ENCODE measurements at places on chromosomes 13 and 19.

GRCh38 chr13:98547455-98547854 is 29.5 kb downstream of the STK24 start:
- DNase-seq: no peak

- no peak for DNase-seq
Observed at GRCh38 chr19:44050740-44051649, 841 bp upstream of the ZNF223 start.

DNA sequence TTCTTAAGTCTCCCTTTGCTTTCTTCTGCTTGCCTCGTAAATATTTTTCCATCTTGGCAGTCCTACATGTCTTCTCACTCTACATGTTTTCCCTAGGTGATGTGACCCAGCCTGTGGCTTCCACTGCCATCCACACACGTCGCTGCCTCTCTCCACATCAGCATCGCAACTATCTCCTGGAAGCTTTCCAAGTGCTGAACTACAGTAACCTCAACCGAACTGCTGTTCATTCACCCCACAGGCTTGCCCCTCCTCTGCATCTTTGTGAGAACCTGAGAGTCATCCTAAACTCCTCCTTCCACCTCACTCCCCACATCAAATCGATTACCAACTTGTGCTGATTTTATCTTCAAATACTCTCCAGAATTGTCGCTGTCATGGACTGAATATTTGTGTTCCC is 41.2 kb upstream of the USPL1 start:
- DNase-seq: peak; percentile 81

- DNase-seq: no peak
Observed at GRCh38 chr13:39783051-39783450, 127.6 kb downstream of the COG6 start.

GRCh38 chr19:21940684-21941083 is 70.1 kb downstream of the ZNF208 start:
- no peak for DNase-seq

DNA sequence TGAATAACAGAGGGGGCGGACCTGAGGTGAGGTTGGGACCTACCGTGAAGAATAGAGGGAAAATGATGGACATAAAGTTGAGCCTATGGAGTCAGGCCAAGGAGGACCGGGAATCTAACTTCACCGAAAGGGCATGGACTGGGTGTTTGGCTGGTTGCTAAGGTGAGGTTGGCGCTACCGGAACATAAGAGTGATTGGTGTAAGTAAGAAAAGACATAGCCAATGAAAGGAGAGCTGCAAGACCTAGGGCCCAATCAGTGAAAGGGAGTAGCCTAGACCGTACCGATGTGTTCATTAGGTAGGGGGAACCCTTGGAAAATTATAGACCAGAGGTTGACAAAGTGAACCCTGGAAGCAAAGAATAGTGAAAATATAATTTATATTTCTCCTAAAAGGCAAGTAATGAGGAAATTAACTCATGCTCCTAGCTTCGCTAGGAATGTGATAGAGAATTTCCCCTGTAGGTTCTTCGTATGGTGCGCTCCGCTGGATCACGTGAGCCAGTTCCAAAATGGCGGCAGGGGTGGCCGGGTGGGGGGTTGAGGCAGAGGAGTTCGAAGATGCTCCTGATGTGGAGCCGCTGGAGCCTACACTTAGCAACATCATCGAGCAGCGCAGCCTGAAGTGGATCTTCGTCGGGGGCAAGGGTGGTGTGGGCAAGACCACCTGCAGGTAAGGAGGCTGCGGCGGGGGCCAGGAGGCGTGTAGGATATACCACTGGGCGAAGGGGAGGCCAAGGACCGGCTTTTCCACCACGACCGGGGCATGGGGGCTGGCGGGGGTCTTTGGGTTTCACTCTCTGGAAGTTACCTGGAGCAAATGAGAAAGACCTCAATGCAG is at the start of gene GET3:
Gene GET3 (plus strand): TSS at position 503 of the 840 bp plus-strand sequence. CDS start 9 bp downstream, at position 512.
- DNase-seq: peak; percentile 91

GRCh38 chr13:27954406-27954851 is 14.7 kb downstream of the CDX2 start:
- DNase-seq: no peak

- no peak for DNase-seq
Observed at GRCh38 chr13:104701591-104701990, 1635.4 kb upstream of the SLC10A2 start.

GRCh38 chr13:26482451-26483197 is 74.9 kb upstream of the WASF3 start:
- DNase-seq: peak; percentile 73

DNA sequence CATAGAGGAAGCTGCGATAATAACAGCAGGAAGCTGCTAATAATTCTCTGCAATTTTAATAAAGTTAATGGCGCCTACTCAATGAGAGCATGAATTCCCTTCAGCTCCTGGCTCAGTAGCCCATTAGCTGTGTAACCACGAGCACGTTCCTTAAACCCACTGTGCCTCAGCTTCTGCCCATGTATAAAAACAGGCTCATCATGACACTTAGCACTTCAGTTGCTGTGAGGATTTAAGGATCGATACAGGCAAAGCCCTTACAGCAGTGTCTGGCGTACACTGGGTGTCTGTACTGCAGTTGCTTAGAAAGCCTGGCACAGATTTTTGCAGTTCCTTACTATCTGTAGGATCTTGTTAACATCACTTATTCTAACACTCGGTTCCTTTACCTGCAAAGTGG is 673.4 kb upstream of the ARGLU1 start:
- no peak for DNase-seq

- peak; percentile 46 for DNase-seq
Observed at GRCh38 chr13:32737111-32737571, 150.9 kb downstream of the PDS5B start.

- no peak for DNase-seq
Observed at GRCh38 chr19:50876456-50876855, 3.2 kb downstream of the KLK2 start.

GRCh38 chr19:1252821-1253513 is 4.6 kb downstream of the MIDN start:
- peak; percentile 91 for DNase-seq

DNA sequence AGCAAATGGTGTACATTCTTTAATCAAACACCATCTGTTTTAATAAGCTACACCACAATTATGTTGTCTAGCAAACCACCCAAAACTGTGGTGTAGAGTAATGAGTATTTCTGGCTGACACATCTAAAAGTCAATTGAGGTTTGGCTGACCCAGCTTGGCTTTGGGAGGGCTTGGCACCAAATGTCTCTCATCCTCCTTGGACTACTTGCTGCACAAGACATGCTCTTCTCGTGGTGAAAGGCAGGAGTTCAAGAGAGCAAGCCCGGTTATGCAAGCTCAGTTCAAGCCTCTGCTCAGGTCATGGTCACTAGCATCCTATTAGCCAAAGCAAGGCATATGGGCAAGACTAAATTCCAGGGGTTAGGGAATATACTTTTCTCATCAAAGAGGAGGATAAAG is 37.1 kb downstream of the LACC1 start:
- DNase-seq: no peak

DNA sequence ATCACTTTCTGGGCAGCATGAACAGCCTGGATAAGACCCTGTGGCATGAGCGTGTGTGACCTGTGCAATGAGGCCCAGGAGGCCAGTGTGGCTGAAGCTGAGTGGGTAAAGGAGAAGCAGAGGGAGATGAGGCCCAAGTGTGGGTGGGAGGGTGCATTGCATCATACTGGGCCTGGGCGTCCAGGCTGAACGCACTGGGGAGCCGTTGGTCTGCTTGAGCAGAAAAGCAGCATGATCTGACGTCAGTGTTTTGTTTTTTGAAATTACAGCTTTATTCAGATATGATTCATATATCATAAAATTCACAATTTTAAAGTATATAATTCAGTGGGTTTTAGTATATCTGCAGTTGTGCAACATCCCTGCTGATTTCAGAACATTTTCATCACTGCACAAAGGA is 409.7 kb downstream of the HS6ST3 start:
- DNase-seq: no peak

- no peak for DNase-seq
Observed at GRCh38 chr19:47512183-47512947, 2.5 kb downstream of the NAPA start.

- DNase-seq: no peak
Observed at GRCh38 chr13:109773276-109773675, 13.1 kb downstream of the IRS2 start.

DNA sequence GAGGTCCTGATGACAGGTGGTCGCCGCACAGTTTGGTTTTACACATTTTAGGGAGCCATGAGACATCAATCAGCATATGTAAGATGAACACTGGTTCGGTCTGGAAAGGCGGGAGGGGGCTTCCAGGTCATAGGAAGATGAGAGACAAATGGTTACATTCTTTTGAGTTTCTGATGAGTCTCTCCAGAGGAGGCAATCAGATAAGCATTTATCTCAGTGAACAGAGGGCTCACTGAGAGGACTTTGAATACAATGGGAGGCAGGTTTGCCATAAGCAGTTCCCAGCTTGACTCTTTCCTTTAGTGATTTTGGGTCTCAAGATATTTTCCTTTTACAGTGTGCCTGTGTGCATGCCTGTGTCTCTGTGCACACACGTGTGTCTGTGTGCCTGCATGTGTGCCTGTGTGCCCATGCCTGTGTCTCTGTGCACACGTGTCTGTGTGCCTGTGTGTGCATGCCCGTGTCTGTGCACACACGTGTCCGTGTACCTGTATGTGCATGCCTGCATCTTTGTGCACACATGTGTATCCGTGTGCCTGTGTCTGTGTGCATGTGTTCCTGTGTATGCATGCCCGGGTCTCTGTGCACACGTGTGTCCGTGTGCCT is 35.5 kb upstream of the TMEM255B start:
- no peak for DNase-seq

GRCh38 chr19:6533746-6534418 is 3.1 kb downstream of the TNFSF9 start:
- no peak for DNase-seq

DNA sequence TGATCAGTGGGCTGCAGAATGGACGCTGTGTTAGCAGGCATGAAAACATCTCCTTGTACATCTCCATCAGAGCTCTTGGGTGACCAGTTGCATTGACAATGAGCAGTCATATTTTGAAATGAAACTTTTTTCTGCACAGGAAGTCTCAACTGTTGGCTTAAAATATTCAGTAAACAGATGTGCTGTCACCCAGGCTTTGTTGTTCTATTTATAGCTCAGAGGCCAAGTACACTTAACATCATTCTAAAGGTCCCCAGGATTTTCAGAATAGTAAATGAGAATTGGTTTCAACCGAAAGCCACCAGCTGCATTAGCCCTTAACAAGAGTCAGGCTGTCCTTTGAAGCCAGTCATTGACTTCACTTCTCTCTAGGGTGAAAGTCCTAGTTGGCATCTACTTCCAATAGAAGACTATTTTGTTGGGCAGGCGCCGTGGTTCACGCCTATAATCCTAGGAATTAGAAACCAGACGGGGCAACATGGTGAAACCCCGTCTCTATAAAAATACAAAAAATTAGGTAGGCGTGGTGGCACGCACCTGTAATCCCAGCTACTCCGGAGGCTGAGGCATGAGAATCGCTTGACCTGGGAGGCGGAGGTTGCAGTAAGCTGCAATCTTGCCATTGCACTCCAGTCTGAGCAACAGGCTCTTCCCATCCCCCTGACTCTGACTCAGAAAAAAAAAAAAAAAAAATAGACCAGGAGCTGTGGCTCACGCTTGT is 7.9 kb upstream of the PDE4A start:
- DNase-seq: no peak

GRCh38 chr13:105442949-105443699 is 1092.3 kb downstream of the EFNB2 start:
- no peak for DNase-seq

DNA sequence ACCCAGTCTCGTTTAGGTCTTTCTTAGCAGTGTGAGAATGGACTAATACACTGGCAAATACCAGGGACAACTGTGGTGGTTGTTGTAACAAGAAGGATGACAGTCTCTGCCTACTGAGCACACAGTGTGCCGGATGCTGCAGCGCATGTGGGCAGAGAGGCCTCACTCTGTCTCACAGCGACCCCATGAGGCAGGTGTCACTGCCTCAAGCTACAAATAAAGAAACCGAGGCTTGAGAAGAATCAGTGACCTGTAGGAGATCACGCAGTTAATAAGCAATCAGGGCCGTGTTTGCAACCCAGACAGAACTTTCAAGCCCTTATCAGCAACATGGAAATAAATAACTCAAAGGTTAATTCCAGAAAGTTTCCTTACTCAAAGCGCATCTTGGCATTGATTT is 40.5 kb upstream of the GAS6 start:
- peak; percentile 38 for DNase-seq

GRCh38 chr19:39310558-39311311 is 9.9 kb downstream of the LRFN1 start:
- DNase-seq: no peak

GRCh38 chr13:92827503-92827902 is 399.1 kb upstream of the GPC6 start:
- DNase-seq: no peak

DNA sequence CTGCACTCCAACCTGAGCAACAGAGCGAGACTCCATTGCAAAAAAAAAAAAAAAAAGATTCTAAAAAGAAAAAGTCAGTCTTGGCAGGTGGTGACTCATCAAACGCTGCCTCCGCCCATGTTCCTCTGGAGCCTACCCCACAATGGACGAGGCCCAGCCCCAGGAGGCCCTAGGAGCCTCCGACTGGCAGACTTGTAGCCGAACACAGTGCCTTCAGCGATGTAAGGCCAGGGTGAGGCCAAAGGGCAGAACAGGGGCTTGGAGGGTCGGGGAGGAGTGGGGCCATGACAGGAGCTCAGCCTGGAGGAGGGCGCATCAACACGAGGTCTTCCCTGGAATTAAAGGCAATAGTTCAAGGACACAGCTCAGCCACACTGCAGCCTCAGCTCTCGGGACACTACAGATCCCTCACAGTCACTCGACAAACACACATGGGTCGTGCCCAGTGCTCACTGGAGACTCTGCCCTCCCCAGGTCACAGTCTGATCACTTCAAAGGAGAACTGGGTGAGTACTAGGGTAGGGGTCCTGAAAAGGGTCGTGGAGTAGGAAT is 5.1 kb downstream of the USE1 start:
- no peak for DNase-seq

DNA sequence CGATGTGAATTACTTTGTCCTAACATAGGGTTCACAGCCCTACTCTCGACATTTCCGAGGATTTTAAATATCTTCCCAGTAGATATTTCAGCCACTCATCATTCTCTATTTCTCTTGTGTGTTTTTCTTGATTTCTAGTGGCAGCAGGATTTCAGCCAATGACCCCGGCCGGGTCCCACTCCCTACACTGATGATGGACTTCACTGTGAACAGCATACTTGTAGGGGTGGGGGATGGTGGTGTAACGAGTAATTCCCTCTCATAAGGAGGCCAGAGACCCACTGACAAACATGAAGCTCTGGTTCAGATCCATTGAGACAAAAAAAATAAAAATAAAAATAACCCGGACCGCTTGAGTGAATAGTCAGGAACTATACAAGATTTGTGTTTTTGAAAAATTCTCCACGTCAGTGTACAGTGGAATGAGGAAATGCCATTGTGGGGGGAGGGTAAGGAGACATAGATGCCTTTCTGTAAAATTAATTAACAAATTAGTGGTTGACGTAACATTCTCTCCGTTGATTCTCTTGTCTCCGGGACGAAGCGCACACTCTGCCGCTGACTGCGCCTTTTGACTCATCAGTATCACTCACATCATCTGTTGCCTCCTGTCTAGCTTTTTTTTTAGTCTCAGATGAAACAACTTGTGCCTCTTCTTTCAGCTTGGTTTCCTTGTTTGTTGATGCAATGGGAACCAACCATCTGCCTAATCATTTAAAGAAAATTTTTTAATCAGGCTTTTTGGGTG is 48.8 kb upstream of the IRS2 start:
- DNase-seq: no peak

- no peak for DNase-seq
Observed at GRCh38 chr13:65860306-65860705, 1369.8 kb downstream of the PCDH9 start.

GRCh38 chr13:78160793-78161192 is 242.2 kb upstream of the EDNRB start:
- no peak for DNase-seq

Measured in CD4-positive, alpha-beta memory T cell (primary cell).